Cerebellum (tissue), 4 donors: ENCODE measurements at places on chromosomes 13 and 19. TPM values are rescaled to one million over a fixed set of nuclear protein-coding genes. Genes with fewer than 3 reads are reported as not detected.

- DNase-seq, result peak; percentile 29
Observed at GRCh38 chr13:87671753-87672605, 808 bp downstream of the SLITRK5 start.

GRCh38 chr19:31255174-31255799 lies 93.9 kb downstream of the TSHZ3 start:
- no peak for DNase-seq

- no peak for DNase-seq
Observed at GRCh38 chr19:10829967-10830366, 6.0 kb downstream of the TMED1 start.

GRCh38 chr13:43146400-43146799 lies 123.0 kb downstream of the DNAJC15 start:
- DNase-seq, result no peak

DNA sequence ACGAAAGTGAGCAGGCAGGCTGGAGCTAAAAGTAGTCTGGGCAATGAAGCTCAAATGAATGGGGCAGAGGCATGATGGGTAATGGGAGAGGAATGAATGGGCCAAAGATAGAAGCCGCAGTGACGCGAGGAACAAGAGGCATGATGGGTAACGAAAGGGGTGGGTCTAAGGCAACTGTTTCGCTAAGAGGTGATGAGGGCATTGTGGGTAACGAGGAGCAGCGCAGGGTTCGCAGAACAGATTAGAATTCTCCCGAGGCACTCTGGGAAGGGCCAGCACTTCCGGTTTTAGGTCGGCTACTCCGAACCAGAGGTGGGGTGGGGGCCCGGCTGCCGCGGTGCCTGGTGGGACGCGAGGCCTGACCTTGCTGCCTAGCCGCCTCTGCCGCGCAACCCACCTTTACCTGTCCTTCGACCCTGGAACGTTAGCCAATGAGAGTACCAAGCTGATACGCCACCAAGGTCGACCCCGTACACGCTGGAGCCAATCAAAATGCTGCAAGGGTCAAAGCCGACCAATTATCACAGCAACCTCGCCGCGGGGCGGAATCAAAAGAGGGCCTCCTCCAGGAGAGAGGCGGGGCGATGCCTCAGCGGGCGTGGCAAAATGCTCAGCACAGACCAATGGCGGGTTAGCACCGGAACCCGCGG lies 563 bp upstream of the TOMM40 start:
- peak; percentile 98 for DNase-seq

SBSN gene
- total RNA-seq, result not detected

ZNF790 gene
- total RNA-seq, result 16.0 TPM

SLC27A5 gene
- total RNA-seq, result 6.8 TPM

DNA sequence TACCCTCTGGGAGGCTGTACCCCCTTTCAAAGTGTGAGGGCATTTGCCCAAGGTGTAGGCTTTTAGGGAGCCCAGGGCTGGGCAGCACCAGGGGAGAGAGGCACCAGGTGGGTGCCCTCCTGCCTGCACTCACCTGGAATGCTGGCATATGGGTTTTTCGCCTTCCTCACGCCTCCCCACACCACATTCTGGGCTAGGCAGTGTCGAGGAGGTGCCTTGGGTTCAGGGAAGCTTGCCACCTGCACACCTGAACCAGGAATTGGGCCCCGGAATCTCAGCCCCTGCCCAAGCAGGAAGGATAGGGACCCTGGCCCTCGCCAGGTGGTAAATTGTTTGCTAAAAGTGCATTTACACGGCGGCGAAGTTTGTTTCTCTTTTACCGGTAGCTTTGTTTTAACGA lies 5.1 kb upstream of the TSHZ3 start:
- no peak for DNase-seq

MCEMP1 gene
- total RNA-seq, result not detected

GRCh38 chr13:78976696-78977095 lies 317.7 kb upstream of the OBI1 start:
- peak; percentile 66 for DNase-seq

GRCh38 chr13:50839828-50840227 lies 3.7 kb downstream of the DLEU7 start:
- DNase-seq, result no peak

GRCh38 chr13:37811441-37811840 lies 58.1 kb downstream of the TRPC4 start:
- no peak for DNase-seq

CKM gene
- total RNA-seq, result 0.45 TPM

IFNL1 gene
- not detected for total RNA-seq

GRCh38 chr19:1587872-1588271 lies 4.8 kb downstream of the MBD3 start:
- DNase-seq, result no peak

- DNase-seq, result no peak
Observed at GRCh38 chr13:93776936-93777335, 550.3 kb downstream of the GPC6 start.

- DNase-seq, result no peak
Observed at GRCh38 chr13:20921572-20921971, 19.0 kb upstream of the XPO4 start.

- DNase-seq, result peak; percentile 78
Observed at GRCh38 chr19:48689449-48689848, 6.3 kb upstream of the FUT2 start.

GRCh38 chr19:11100049-11100448 lies 10.8 kb downstream of the LDLR start:
- DNase-seq, result no peak

DNA sequence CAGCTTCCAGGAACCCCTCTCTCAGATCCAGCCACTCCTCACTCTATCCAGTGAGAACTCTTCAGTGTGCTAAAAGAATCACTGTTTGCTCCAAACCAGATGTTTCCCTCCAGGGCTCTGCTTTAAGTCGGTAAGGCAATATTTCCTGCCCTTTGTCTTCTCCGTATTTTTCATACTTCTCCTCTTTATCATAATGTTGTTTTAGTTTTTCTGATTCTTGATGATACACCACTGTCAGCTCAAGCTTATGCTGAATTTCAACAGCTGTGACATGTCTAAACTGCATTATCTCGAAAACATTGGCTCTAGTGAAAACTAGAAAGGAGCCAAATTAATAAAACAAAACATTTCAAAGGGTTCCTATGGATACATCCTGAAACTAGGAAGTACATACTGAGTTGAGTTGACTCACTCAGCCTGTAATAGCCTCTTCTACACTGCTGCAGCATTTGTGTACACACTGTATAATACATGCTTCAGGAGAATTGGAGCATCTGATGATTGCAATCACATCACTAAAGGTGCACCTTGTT lies 39.8 kb downstream of the GPR180 start:
- no peak for DNase-seq

DNA sequence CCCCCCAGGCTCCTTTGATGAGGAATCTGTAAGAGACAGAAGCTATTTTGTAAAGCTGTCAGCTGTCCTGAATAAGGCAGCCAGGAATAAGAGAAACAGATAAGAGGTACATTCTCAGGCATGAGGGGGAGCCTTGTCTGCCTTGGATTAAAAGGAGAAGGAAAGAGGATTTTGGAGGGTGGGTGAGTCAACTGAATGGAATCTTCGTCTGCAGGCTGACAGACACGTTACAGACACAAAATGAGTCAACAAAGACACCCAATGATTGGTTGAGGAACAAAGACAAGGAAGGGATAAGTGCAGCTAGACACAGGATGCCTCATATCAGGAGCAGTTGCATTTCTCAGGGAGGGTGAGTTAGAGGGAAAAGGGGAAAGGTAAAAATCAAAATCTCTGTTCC lies 162.5 kb downstream of the OLFM4 start:
- DNase-seq, result no peak

HMG20B gene
- total RNA-seq, result 15.4 TPM

ZNF497 gene
- 7.0 TPM for total RNA-seq

- DNase-seq, result no peak
Observed at GRCh38 chr13:105336706-105337576, 1198.5 kb downstream of the EFNB2 start.

PCDH9 gene
- 131 TPM for total RNA-seq

- DNase-seq, result peak; percentile 75
Observed at GRCh38 chr19:32976223-32976805, 4.3 kb downstream of the FAAP24 start.

DNA sequence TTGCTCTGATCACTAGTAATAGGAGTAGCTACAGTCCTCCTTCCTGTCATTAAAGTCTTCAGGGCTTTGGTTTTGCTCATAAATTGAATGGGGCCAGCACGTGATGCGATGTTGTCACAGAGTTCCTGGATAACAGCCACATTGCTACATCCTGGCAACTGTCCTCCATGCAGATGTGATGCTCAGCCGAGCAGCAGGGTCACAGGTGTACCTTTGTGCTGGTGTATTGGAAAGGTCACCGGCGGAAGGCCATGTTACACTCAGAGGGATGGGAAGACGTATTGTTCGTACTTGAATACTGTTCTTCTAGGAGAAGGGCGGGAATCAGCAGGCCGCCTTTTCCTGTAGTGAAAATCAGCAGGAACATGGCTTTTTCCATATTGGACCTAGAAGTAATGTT lies 713.8 kb upstream of the GPC6 start:
- DNase-seq, result no peak

MTMR6 gene
- 23.8 TPM for total RNA-seq
